ENCODE measurements at places on chromosomes 4 and X.

GRCh38 chr4:130812117-130812765 lies 1716.3 kb downstream of the C4orf33 start:
- DNase-seq = no peak

DNA sequence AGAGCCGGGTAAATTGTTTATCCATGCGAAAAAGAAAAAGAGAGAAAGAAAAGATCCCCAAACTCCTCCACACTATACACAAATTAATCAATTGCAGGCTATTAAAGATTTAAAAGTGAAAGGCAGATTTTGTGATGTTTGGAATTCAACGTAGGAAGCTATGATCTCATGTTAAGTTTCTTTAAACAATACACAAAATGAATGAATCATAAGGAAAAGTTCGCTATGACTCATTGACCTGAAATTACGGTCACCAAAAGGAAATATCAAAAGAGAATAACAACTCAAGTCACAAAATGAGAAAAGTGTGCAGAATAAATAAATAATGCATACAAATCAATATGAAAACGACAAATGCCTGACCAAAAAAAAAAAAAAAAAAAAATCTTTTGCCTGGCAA lies 28.6 kb downstream of the CLNK start:
- no peak for DNase-seq

DNA sequence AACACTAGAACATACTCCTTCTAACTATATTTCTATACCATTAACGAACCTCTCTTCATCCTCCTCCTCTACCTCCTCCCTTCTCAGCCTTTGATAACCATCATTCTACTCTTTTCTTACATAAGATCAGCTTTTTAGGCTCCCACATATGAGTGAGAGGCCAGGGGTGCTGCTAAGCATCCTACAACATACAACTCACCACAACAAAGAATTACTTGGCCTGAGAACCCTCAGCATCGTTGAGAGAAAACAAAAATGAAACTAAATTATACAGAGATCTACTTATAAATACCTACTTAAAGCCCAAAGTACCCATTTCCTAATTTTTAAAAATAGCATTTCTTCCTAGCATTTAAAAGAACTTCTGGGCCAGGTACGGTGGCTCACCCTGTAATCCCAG lies 77.7 kb downstream of the CC2D2A start:
- DNase-seq = no peak

- DNase-seq = no peak
Observed at GRCh38 chr4:174996079-174996478, 77.9 kb downstream of the ADAM29 start.

DNA sequence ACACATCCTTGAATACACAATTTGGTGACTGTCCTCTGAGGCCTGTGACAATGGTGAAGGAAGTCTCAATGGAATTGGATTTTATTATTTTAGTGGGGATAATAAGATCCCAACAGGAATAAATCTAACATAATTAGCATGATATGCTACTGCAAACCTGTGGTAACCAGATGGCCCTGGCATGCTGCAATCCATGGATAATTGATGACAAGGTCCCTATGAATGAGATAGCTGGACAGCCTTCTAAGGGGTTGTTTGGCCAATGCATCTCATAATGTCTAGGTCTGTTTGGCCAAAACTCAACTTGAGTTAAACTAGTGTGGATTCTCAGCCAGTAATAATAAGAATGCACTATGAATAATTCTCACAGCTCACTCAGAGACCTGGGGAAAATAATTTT lies 145.3 kb upstream of the GALNTL6 start:
- no peak for DNase-seq

GRCh38 chrX:45009371-45010000 lies 136.5 kb downstream of the KDM6A start:
- no peak for DNase-seq
